CD4-positive, alpha-beta T cell treated with Interleukin-4 for 1 hour (primary cell): ENCODE measurements at places on chromosomes 13 and 19.

DNA sequence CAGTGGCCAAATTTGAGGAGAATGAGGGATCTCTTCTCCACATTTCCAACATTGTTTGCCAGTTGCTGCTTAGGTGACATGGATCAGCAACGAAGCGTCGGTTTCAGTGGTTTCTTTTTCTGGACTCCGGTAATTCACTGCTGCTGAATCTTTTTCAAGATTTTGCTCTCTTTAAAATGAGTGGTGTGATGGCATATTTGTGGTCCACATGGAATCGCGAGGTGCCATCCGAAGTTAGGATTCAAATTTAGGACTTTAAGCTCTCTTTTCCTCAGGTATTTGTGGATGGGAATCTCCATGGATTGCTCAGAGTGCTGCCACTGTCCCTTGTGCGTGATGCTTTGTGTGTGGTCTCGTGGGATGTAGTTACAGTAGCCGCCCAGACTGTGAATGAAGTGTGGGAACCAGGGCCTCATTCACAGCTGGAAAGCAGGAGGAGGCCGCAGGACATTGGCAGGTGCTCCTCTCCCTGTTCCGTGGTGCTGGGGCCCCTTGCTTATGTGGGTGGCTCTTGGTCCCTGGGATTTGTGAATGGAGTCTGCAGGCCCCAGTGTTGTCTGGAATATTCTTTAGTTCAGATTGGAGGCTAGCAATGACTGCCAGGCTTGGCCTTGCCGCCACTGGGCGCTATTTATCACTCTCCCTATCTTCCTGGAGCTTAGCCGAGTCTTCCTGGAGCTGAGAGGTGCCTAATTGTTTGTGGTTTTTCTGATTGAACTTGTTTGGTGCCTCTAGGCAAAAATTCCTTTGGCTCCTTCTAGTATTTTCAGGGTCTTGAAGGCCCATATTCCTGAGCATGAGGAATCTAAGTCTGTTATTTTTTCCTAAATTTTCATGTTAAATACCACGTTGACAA lies 1.5 kb downstream of the ILF3 start:
- DNase-seq, result no peak

DNA sequence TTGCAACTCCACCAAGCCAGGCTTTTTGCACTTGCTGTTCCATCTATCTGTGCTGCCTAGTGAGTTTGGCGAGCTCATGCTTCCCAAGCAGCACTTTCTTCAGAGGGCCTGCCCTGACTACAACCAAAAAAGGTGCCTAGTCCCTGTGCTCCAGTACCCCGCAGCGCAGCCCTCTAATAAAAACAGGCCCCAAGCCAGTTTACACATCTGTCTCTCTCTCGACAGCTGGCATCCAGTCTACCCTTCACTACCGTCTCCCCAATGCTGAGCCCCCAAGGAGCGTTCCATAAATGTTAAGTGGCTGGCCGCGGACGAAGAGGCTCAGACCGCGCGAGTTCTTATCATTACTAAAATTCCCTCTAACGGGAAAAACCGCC lies 512 bp downstream of the MED4 start:
- DNase-seq, result no peak

- DNase-seq, result no peak
These were observed 22.1 kb downstream of the SPART start for GRCh38 chr13:36323951-36324566.

DNA sequence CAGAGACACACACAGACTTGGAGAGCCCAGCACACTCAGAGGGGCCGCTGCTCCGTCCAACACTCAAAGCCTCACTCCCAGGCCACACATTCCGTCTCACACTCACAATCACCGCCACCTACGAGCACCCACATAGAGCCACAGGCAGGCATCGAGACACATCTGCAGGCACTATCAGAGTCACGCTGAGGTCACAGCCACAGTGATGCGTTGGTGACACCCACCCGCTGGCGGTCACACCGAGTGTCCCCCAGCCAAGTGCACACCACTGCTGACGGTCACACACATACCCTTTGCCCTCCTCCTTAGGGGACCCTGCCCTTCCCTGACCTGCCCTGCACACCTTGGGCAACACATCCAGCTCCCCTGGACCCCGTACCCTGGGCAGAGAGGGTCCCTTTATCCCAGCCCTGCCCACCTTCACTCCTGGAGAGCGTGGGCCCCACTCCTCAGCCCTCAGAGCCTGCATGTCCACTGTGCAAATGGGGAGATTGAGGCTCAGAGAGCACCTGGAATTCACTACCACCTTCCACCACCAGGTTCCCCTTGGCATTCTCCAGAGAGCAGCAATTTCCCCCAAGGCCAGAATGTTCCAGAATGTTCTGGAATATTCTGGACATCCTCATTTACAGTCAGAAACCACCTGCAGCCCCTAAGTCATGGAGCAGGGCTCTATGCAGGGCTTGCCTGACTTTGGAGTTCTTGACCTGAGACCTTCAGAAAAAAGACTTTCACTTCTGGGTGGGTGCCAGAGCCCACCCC lies 5.4 kb downstream of the FUT5 start:
- no peak for DNase-seq

DNA sequence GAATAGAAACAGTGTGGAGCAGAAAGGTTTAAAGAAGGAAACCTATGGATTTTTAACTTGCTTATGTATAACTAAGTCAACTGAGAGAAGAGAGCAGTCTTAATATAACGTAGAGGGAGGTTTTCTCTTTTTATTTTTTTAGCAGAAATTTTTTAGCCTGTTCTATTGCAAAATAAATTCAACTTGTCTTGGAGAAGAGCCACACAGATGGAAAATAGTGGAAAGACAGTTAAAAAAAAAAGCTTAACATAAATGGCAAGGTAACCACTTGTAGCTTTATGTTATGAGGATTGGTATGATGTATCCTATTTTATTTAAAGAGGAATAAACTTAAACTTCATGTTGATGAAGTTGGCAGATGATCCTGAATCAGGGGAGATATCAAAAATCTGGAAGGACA lies 312.4 kb downstream of the SHISA2 start:
- no peak for DNase-seq

DNA sequence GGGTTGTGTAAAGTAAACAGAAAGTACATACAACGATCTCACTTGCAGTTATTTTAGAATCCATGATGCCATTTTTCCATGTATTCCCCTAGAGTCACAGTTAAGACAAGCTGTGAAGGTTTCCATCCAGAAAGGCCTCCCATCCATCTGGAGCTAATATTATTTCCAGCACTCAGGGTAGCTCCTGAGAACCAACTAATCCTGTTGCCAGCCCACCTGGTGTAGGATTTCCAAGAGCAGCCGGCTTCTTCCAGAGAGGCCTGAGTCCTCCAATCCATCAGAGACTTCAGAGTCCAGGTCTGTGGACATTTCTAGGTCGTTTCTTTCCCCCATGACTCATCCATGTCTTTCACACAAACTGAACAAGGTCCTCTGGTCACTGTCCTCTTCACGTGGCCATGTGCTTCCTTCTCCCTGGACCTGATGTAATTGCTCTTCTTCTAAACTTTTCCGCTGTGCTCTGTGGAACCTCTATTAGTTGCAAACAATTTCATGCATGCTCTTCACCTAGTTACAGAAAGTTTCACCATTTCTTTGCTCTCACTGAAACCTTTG lies 270.3 kb upstream of the TMTC4 start:
- no peak for DNase-seq

- no peak for DNase-seq
These were observed 15.9 kb downstream of the ARHGEF7 start for GRCh38 chr13:111131048-111131447.

GRCh38 chr13:59865398-59865797 lies 298.3 kb downstream of the DIAPH3 start:
- no peak for DNase-seq

- DNase-seq, result no peak
These were observed 14.0 kb upstream of the TBC1D4 start for GRCh38 chr13:75495938-75496337.

DNA sequence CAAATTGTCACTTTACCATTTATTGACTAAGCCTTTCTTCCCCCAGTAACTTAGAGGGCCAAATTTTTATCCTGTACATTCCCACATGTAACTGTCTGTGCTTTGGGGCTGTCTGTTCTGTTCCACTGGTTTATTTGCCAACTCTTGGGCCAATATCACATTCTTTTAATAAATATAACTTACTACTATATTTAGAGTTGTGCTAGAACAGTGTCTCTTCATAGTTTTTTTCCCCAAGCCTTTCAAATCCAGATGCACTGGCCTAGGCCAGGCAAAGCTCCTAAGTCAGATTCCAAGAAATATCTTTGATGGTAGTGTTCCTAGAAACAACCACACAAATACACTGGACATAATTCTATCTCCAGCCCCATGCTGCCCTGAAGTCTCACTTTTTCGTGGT lies 16.0 kb upstream of the CEBPG start:
- DNase-seq, result no peak

DNA sequence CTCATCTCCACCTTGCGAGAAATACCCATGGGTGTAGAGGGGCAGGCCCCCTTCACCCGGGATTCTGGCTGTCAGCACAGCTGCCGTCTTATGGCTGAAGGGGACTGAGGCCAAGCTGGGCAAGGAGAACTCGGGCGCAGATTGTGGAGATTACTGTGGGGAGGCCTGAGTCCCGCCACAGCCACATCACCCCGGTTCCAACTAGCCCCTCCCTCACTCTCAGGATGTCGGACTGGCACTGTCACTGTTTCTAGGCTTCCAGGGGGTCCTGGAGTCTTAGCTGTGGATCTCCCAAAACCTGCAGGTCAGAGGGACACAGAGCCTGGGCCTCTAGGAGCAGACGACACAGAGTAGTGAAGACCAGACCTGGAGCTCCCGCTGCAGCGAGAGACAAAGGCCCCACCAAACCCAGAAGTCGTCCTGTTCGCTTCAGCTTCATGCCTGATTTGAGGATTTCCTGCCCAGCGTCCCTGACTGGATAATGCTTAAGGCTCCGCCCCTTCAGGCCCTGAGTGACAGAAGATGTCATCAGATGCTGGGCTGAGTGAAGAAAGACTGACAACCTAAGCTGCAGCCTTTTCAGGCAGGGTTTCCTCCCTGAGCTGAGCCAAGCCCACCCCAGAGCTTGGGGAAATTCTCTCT lies 55.8 kb downstream of the ZNF93 start:
- DNase-seq, result no peak

- DNase-seq, result no peak
These were observed 5.5 kb upstream of the CTXN1 start for GRCh38 chr19:7931221-7932061.

DNA sequence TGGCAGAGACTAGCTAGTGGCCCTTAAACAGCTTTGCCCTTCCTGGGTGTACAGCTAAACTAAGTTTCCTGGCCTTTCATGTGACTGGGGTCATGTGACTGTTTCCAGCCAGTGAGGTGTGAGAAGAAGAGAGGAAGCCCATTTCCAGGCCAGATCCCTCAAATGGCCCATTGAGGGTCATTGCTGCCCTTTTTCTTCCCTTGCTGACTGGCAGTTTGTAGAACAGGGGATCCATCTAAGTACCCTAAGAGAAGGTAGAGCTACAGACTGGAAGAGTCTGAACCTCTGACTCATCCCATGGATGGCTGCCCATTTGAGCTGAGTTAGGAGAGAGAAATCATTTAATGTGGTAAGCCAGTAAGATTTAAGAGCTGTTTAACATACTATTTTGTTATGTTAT lies 2.8 kb downstream of the SWSAP1 start:
- peak; percentile 20 for DNase-seq

GRCh38 chr13:102255409-102255808 lies 146.4 kb downstream of the FGF14 start:
- DNase-seq, result no peak

DNA sequence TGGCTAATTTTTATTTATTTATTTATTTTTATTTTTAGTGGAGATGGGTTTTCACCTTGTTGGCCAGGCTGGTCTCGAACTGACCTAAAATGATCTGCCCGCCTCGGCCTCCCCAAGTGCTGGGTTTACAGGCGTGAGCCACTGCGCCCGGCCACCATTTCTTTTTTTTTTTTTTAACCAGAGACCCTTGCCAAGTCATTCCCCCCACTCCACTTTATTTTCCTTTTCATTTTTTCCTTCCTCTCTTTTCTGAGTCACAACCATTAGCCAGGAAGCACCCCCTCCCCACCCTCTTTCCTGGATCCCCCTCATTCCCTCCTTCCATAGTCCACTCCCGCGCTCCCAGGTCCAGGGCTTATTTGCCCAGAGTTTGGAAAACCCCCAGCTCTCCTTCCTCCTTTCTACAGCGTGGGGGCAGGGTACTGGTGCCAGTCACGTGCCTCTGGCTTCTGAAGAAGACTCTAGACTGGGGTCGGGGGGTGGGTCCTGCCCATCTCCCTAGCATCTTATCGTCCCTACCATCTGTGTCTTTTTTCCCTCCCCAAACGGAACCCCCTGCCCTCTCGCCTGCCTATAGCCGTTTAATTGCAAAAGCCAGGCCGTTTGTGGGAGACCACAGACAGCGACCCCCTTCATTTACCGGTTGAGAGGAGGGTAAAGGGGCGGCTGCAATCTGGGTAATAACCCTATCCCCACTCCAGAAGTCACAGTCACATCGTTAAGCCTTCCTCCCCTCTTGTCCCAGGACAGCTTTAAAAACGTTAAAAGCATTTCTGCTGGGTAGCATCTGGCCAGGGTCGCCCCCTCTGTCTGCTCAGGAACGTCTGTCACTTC lies 1.1 kb upstream of the CALR start:
- no peak for DNase-seq

DNA sequence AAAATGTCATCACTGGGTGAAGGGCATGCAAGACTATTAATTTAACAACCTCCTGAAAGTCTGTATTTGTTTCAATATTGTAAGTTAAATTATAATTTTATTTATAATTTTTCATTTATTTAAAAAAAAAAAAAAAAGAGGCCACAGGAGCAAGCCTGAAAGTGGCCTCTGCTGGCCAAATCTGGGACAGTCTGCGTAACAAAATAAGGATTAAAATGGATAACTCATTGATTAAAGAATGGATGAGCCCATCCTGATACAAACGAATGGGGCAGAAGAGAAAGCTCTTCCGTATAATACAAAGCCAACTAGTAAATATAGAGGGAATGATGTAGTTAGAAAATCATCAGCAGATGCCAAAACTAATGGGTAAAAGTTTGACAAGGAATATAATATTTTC lies 36.2 kb downstream of the SUCLA2 start:
- no peak for DNase-seq

GRCh38 chr13:113804703-113805430 lies 45.8 kb downstream of the TMEM255B start:
- DNase-seq, result no peak

- no peak for DNase-seq
These were observed 433.4 kb downstream of the SLITRK5 start for GRCh38 chr13:88104576-88104975.

DNA sequence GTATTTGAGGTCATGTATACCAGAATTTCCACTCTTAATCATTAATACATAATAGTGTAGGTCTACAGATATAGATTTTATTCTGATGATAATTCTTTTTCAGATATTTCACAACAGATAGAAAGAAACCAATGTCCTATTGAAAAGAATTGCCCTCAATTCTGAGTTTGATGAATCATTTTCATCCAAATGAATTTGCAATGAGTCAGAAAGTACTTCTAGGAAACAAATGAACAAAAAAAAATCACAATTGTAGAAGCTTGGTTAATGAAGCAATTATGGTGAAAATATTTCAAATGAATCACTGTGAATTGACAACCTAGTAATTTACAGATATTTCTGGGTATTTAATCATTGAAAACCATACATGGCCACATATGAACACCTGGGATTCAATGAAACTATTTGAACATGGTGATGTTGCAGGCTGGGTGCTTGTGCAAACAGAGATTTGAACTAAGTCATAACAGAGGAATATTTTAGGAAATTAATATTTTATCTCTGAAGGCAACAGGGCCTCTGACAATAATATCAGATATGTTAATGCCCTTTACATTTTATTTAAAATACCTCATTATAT lies 360.9 kb downstream of the SLITRK5 start:
- no peak for DNase-seq

- DNase-seq, result no peak
These were observed 96.2 kb downstream of the ZIC5 start for GRCh38 chr13:99875391-99875790.
